DMS79 (cell line): ENCODE measurements at places on chromosomes 3 and 15.
A peak's percentile ranks its signal among the peaks of the same experiment; 100 is the strongest.

DNA sequence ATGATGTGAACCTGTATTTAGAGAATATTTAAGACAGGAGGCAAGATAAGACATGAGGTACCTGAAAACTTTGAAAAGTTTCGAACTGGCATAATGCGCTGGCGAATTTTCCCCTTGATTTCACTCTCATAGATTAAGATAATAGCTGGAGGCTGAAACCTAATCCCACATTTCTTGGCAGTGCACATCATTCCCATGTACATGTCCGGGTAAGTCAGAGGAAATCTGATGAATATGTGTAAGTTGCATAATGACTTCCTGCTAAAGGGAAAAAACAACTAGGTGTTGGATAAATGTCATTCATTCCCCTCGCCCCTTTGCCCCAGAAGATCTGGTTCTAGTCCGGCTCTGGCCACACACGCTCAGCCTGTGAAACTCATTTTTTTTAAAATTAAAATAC lies 3.6 kb downstream of the CEP19 start:
- no peak for DNase-seq

GRCh38 chr15:40274350-40275274 lies 8.3 kb downstream of the ANKRD63 start:
- DNase-seq, result peak; percentile 39

GRCh38 chr15:65818927-65819562 lies 27.0 kb upstream of the DENND4A start:
- DNase-seq, result peak; percentile 29

DNA sequence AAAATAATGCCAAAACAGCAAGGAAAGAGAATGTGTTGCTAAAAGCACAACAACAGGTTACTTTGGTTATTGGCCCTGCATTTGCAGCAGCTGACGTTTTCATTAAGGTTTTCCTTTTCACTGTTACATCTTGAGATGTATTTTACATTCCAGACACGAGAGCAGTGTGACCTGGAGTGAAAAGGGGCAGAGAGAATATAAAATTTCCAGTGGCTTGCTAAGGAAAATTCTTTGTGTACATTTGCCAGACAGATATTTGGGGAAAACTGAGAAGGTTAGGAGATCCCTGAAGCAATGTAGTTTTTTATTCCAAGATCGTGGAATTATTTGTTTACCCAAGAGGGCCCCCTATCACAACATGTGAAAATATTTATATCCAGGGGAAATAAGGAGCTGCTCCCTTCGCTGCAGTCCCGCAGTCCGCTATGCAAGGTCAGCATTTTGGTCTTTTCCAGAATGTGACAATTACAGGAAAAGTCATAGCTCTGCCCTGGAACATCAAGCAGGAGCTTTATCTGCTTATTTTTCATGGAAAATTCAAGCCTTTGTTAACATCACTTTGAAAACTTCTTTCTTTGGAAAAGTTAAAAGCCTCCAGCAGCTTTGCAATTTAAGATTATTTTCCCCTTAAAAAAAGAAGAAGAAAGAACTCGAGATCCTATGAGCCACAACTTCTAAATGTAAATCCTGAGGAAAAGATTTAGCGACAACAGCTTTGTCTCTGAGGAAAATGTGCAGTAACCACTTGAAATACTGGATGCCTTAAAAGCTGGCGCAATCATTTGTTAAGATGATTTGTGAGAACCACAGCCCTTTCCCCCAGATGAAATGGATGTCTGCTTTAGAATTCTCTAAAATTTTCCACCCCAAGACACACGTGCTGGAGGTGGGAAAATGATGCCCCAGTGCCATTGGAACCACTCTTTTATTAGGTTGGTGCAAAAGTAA lies 256.4 kb upstream of the TPM1 start:
- DNase-seq, result no peak

- DNase-seq, result no peak
These were observed 635 bp downstream of the TUBGCP5 start for GRCh38 chr15:23038726-23039142.

- no peak for DNase-seq
These were observed 302.8 kb upstream of the TBC1D5 start for GRCh38 chr3:18044971-18045880.

DNA sequence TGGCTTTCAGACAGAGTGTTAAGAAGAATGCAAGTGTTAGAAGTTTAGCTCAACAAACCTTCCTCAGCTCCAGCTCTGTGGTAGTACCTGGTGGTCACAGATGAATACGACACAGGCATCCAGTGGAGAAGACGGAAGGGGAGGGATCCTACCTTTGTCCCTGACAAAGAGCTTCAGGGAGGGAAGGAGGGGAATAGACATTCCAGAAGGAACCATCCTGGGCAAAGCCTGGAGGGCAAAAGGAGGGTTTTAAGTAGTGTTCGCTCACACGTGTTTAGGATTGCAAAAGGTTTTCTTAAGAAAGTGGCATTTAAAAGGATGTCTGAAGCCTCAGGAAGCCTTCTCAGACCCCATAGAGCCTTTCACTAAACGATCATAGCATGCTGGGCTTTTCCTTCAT lies 2.8 kb downstream of the CHCHD4 start:
- no peak for DNase-seq

GRCh38 chr3:194555175-194556062 lies 68.6 kb upstream of the ATP13A3 start:
- no peak for DNase-seq
